ENCODE measurements at places on chromosomes 1 and 21.

DNA sequence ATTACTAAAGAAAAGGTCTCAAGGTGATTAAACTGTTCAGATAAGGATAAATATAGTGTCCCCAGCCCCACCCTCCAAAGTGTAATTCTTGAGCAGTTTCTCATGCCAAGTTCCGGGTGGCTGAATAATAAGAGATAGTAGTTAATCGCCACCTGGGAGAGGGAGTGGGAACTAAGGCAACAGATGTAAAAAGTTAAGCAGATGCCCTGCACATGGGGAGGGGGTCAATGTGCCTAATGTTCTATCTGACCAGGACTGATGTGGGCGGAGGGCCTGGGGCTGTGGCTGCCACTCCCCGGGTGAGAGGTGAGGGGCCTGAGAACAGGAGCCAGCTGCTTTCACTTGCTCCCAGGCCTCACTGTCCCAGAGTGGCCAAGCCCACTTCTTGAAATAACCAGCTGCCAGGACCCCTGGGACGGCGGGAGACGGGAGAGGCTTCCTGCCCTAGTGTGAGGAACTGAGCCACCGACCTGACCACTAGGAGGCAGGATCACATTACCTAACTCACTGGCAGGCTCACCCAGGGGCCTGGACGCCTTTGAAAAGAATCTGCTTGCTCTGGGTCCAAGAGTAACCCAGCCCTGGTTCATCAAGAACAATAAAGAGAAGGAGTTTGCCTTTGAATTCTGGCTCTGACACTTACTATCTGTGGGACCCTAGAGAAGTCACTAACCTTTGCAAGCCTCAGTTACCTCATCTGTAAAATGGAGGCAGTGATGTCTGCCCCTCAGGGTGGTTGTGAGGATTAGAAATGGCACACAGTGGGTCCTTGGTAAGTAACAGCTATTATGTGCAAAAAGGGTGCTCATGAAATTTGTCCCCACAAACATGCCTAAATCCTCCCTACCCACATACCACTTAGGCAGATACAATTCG is 179.2 kb downstream of the ATG4C start:
- peak; percentile 81 for DNase-seq

GRCh38 chr1:53765657-53766056 is 26.7 kb upstream of the GLIS1 start:
- no peak for DNase-seq

DNA sequence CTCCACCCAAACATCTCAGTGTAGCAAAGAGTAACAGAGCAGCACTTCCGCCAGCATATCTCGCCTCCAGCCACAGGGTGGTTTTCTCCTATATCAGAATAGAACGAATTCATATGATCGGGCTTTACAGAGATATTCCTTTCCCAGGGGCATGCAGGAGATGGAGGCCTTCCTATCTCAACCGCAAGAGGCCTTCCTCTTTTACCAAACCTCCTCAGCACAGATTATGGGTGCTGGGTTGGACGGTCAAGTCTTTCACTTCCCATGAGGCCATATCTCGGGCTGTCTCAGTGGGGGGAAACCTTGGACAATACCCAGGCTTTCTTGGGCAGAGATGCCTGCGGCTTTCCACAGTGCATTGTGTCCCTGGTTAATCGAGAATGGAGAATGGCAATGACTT is 65.8 kb downstream of the OVGP1 start:
- no peak for DNase-seq

DNA sequence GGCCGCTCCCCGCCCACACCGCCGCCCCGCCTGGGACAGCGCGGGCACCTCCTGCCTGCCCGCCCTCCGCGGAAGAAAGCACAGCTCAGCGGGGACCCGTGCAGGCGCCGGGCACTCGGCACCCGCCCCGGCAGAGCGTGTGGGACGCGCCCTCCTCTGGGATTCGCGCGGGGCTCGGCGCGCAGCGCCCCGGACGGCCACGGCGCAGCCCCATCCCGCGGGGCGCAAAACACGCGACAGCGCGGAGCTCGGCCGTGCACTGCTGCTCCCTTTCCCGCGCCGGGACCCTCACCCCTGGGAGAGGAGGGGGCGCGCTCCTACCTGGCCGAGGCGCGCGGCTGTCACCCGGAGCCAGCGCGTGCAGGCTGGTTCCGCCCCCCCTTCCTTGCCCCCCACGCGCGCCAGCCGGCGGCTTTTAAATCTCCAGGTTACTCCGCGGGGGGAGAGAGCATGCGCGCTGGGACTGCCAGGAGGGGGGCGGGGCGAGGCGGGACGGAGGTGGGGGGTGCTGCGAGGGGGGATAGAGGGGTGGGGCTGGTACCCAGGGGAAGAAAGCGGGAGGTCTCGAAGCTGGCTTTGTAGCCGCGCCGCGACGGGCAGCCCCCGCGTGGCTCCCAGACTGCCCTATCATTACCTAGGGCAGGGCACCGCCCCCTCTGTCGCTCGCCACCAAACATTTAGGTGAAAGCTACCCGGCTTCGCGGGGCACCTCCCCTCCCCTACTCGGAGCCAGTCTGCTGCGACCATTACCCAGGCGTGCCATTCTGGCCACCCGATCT is at the start of gene SLC45A3:
Gene SLC45A3 (minus strand): TSS at position 437 of the 779 bp plus-strand sequence. CDS start 15,853 bp downstream, outside the sequence.
- no peak for DNase-seq

- peak; percentile 29 for DNase-seq
Measured at GRCh38 chr1:117058810-117059209, 1.3 kb upstream of the TTF2 start.

- DNase-seq = peak; percentile 73
Measured at GRCh38 chr1:200364091-200364759, 45.6 kb downstream of the ZNF281 start.

GRCh38 chr1:210124736-210125135 is 107.9 kb upstream of the SERTAD4 start:
- no peak for DNase-seq

DNA sequence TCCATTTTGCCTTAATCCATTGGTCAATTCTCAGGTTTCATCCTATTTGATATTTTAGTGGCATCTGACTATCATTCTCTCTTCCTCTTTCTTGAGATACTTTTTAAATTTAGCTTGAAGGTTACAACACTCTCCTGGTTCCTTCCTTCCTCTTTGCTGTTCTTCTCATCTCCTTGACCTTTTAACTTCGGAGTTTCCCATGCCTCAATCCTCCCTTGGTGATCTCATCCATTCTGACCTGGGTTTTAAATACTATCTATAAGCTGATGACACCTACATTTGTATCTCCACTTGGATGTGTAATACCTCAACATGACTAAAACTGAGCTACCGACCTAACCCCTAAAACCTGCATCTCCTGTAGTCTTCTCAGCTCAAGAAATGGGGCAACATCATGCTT is 4.8 kb upstream of the ZNF687 start:
- DNase-seq = no peak

DNA sequence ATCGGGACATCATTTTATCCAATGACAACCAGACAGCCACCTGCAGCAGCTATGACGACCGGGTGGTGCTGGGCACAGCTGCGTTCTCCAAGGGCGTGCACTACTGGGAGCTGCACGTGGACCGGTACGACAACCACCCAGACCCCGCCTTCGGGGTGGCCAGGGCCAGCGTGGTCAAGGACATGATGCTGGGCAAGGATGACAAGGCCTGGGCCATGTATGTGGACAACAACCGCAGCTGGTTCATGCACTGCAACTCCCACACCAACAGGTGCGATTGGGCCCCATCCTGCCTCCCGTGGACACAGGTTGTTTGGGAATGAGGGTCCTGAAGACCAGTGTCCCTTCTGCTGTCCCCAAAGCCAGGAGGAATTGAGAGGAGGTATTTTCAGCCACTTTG is 32.0 kb upstream of the GNPAT start:
- no peak for DNase-seq

- no peak for DNase-seq
Measured at GRCh38 chr21:32499249-32500055, 85.9 kb downstream of the TCP10L start.

- DNase-seq = no peak
Measured at GRCh38 chr21:44838951-44839350, 21.1 kb upstream of the SUMO3 start.

- no peak for DNase-seq
Measured at GRCh38 chr1:245718123-245718522, 563.3 kb downstream of the KIF26B start.

DNA sequence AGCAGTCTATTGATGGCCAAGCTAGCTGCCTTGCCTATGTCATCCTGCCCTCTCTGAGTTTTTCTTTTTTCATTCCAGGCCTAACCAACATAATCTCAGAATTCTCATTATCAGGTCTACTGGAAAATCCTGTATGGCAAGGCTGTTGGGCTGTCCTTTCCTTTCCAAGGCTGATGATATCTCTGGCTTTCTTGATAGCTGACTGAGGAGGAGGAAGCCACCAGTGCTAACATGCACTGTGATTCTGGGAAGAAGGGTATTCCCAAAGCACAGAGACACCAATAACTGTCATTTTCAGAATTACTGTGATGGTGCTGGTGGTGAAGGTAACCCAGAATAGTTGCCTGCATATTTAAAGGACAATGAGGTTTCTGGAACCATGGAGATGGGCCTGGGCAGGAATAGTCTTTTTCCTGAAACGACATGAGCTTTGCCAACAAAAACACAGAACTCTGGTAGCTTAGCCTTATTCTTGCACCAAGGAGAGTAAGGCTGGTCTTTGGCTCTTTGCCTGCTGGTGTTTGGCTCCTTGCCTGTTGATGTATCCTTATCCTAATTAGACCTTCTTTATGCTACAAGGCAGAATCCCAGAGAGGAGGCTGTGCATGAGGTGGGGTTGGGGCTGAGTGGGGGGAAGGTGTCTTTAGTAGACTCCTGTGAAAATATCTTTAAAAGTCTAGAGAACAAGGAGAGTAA is 157.4 kb downstream of the TNFSF18 start:
- no peak for DNase-seq

DNA sequence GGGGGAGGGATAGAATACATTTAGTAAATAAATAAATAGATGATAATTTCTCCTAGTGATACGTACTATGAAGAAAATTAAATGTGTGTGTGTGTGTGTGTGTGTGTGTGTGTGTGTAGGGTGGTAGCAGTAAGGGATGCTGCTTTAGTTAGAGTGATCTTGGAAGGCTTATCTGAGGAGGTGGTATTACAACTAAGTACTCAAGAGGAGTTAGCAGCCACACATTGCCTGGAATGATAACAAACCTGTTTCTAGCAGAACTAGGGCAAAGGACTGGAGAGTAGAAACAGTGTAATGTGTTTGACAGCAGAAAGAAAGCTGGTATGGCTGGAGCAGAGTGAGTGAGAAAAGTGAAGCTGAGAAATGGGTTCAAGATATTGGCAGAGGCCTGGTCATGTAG is 58.3 kb upstream of the FASLG start:
- DNase-seq = no peak

GRCh38 chr21:15616864-15617574 is 112.8 kb upstream of the USP25 start:
- no peak for DNase-seq

DNA sequence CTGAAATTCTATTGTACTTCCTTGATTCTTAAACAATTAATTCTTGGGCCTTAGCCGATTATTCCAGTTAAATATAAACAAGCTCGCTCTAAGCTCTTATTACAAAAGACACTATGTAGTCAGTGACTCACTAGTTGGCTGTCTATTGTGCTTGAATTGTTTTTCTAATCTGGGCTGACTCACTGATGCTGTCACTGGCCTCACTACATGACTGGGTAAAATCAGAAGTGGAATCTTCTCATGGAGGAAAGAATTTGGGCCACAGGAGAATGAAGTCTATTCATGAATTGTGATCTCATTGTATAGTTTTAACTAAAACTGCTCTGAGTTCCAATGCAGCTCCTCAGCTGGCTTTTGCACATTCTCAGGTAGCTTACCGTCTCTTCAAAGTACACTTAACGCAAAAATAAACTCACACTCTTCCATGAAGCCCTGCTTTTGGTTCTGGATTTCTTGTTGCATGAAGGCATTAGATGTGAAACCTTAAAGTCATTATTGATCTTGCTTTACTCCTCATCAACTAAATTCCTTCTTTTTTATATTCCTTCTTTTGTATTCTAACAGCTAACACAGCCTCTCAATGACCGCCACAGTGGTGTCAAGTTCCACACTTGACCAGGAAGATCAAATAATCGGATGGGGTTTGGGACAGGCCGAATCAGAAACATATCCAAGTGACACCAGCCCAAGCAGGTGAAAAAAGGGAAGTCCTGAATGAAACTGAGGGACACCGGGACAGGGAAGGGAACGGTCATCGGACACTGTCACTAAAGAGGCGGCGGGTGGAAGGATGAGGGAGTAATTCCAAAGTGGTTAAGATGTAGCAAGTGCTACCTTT is 80.9 kb upstream of the LBR start:
- DNase-seq = no peak

- no peak for DNase-seq
Measured at GRCh38 chr1:67711158-67711854, 26.3 kb downstream of the GADD45A start.

GRCh38 chr1:112399456-112399855 is 3.4 kb downstream of the CTTNBP2NL start:
- DNase-seq = no peak

- DNase-seq = no peak
Measured at GRCh38 chr1:13483946-13484345, 29.9 kb downstream of the LRRC38 start.

DNA sequence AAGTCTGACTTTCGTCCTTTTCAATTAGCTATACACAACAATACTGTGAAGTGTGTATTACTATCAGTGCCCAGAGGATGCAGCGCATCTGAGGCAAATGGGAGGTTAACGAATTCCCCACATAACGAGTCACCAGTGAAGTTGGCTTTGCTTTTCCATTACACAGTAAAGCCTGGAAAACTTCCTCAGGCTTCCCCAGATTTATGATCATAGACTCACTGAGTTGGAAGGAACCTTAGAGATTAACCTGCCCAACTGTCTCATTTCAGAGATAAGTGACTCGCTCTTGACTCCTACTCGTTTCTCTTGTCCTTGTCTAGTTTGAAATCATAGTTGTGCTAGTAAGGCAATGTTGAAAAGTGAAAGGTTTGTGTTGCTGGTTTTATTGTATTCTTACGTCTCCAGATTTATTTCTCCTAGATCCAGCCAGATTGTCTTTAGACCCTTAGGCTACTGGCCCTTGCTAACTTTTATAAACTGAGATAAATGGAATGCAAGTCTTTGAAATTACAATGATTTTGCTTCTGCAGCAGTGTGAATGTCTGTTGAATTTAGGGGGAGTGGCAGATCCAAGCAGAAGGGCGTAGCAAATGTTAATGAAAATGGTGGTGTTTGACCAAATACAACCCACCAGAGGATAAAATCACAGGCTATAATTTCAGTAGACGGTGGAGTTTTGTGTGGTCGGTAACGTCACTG is 17.3 kb downstream of the S1PR1 start:
- DNase-seq = no peak

DNA sequence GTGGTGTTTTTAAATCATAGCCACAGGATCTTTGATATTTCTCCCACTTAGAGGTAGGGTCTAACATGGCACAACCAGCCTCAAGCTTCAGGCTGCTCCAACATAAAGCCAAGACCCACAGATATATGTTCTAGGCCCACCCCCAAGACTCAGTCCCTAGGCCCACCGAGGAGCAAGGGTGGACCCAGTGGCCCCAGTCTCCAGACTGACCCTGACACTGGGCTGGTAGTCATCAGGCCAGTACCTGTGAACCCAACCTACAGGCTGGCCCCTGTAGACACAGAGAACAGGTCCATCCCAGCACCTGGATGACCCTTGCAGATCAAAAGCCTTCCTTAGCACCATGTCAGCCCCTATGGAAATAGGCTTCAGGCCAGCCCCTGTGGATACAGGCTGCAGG is 60.5 kb downstream of the NEGR1 start:
- DNase-seq = no peak

All from NCI-H526 (cell line).